ENCODE measurements at places on chromosomes 13 and 19. TPM values are rescaled to one million over a fixed set of nuclear protein-coding genes. Genes with fewer than 3 reads are reported as not detected.

Gene ZNF66
- 1.7 TPM for polyA plus RNA-seq

Gene ZNF331
- 17.0 TPM for polyA plus RNA-seq

Gene DGKH
- 1.4 TPM for polyA plus RNA-seq

Gene NAPSA
- 0.15 TPM for polyA plus RNA-seq

Gene KRTDAP
- not detected for polyA plus RNA-seq

Gene CEACAM16
- not detected for polyA plus RNA-seq

Gene PLPP2
- 1.3 TPM for polyA plus RNA-seq

Gene CAPN12
- 0.30 TPM for polyA plus RNA-seq

Gene SELENOW
- 561 TPM for polyA plus RNA-seq

Gene ZIC2
- not detected for polyA plus RNA-seq

Gene KLF1
- polyA plus RNA-seq, result not detected

Gene TMEM259
- 79.7 TPM for polyA plus RNA-seq

Gene CLDND2
- 0.93 TPM for polyA plus RNA-seq

Gene SPRED3
- polyA plus RNA-seq, result 1.9 TPM

Gene ZNF14
- polyA plus RNA-seq, result 3.2 TPM

Gene GZMM
- polyA plus RNA-seq, result not detected

Gene DHDH
- polyA plus RNA-seq, result not detected

Gene CFAP97D2
- polyA plus RNA-seq, result not detected

Gene ISYNA1
- polyA plus RNA-seq, result 17.2 TPM

Gene ZNF382
- polyA plus RNA-seq, result 5.3 TPM

Gene CYSLTR2
- not detected for polyA plus RNA-seq

Gene TEX29
- polyA plus RNA-seq, result 0.75 TPM

Gene COX7A1
- polyA plus RNA-seq, result 93.2 TPM

Gene NCR1
- not detected for polyA plus RNA-seq

Gene ZNF560
- 0.16 TPM for polyA plus RNA-seq

Gene CYP2A6
- not detected for polyA plus RNA-seq

Gene C2CD4C
- not detected for polyA plus RNA-seq

Gene CNFN
- polyA plus RNA-seq, result 1.1 TPM

Gene MAB21L1
- polyA plus RNA-seq, result 13.0 TPM

Gene ZBTB32
- not detected for polyA plus RNA-seq

Gene NKPD1
- not detected for polyA plus RNA-seq

Gene GAPDHS
- polyA plus RNA-seq, result not detected

Gene RAB4B
- polyA plus RNA-seq, result 23.2 TPM

Gene MCF2L
- polyA plus RNA-seq, result not detected

Gene ATP4A
- polyA plus RNA-seq, result not detected

Gene ZNF491
- polyA plus RNA-seq, result 1.4 TPM

Gene ANGPTL4
- 39.9 TPM for polyA plus RNA-seq

Gene TLE2
- polyA plus RNA-seq, result 2.9 TPM

Gene SBK2
- polyA plus RNA-seq, result not detected

Gene FFAR3
- not detected for polyA plus RNA-seq

Gene SELENOV
- polyA plus RNA-seq, result not detected

Gene FLT1
- polyA plus RNA-seq, result 12.9 TPM

Gene CD70
- polyA plus RNA-seq, result 0.20 TPM

Gene RASA3
- polyA plus RNA-seq, result 34.3 TPM

Gene CDX2
- not detected for polyA plus RNA-seq

Gene GSX1
- not detected for polyA plus RNA-seq

Gene BRSK1
- 0.39 TPM for polyA plus RNA-seq

Gene DAND5
- not detected for polyA plus RNA-seq

Gene ZNF763
- 1.4 TPM for polyA plus RNA-seq

Gene LHB
- polyA plus RNA-seq, result 0.54 TPM

Gene FCAR
- not detected for polyA plus RNA-seq

Gene NALCN
- 3.5 TPM for polyA plus RNA-seq

Gene CRLF1
- polyA plus RNA-seq, result 9.9 TPM

Gene F10
- 9.0 TPM for polyA plus RNA-seq

Gene SHISA7
- polyA plus RNA-seq, result not detected

Gene IQCN
- 0.33 TPM for polyA plus RNA-seq
